ENCODE measurements at places on chromosomes 5 and 9.

DNA sequence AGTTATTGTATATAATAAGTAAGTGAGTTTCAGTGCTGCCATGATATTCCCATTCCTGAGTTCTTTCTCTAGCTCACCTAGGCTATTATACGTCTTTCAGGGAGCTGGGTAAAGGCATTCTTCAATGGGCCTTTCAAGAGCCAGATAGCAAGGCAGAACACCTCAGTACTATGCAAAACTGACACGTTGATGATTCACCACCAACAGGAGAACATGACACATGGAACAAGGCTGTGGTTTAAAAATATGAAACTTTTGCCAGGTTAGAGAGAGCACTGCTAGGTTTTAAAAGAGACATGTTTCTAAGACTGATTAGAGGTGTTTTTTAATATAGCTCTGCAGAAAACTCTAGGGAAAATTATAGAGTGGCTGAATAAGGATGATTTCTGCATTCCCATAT, 95.9 kb downstream of the UGCG start:
- no peak for DNase-seq

- no peak for DNase-seq
Observed at GRCh38 chr9:27545471-27545870, 15.9 kb upstream of the MOB3B start.

DNA sequence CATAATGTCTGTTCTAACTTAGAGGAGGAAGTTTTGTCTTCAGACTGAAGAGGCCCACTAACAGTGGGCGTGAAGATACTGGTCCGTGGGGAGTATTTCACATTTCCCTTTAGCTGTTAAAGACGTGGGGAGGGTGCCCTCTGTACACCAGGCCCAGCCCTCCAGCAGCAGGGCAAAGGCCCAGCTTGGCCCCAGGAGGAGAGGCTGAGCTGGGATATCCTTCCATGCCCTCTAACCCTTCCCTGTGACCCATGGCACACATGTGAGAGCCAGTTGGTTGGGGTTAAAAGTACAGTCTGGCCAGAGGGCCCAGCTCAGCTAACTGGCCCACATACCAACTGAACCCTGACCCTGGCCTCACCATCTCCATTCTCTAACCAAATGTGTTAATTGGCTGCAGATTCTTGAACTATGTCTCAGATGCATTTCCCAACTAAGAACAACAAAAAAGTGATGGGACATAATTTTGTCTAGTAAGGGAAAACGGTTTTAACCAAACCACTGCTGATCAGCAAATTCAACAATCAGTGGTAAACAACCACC, 74.4 kb downstream of the LHFPL2 start:
- no peak for DNase-seq

DNA sequence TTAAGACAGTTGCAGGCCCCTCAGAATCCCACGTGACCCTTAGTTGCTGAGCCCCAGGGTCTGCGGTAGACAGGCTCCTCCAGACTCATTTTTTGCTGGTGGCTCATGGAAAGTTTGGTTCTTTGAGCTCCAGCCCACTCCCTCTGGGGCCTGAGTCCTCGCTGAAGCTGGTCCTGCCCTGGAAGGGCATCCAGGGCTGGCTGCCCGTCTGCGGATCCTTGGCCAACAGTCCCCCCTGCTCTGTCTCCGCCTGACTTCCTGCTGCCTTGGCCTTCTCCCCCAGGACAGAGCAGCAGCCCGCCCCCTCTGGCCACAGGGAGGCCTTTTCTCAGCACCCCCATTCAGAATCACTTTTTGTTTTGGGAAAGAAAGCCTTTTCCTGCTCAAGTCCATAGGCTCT, 24.4 kb downstream of the SLC6A7 start:
- no peak for DNase-seq

DNA sequence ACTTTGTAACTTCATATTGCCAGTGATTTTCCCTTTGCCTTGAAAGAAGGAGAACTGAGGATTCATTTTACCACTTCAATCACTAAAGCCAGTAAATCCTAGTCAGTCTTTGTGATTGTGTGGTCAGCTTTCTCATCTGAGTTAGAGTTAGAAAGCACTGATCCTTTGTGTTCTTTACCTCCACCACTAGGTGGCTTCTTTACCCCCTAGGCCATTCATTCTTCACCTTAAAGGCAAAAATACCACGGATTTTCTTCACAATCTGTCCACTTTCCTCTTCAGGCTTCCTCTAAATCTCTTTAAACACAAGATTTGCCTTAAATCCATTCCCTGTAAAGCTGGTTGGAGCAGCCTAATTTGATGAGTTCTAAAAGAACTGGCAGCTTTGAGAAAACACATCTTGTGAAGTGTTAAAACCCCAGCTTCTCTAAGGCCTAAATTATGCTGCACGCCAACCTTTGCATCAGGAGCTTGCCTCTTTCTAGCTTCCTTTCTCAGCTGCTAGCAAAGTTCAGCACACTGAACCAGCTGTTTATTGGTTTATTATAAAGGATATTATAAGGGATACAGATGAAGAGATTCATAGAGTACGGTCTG, 20.4 kb downstream of the BDP1 start:
- no peak for DNase-seq

DNA sequence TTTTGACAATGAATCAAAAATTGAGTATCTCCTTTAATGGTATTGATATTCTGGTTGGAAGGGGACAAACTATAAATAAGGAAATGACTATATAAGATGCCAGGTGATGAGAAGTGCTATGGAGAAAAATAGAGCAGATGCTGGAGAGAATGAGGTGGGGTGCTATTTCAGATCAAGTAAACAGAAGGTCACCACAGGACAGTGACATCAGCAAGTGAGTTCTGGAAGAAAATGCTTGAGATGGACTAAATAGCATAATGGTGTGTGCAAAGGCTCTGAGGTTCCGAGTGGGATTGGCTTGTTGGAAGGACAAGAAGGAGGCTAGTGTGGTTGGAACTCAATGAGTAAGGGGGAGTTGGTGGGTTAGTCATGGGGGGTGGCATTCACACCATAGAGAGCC, 157.5 kb upstream of the SGCD start:
- DNase-seq = no peak

DNA sequence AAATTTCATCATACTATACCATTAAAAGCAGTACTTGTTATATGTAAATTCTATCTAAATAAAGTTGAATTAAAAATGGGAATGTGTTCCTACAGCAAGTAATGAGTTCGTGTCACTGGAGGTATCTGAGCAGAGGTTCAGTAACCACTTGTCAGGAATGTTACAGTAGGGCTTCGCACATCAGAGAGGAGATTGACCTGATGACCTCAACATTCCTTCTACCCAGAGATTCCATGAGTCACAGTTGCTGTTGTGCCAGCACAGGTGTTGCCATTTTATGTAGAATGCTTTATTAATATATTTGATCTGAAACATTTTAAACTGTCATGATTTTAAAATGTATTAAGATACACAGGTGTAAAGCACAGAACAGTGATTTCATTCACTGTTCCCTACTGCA, 60.3 kb downstream of the STX17 start:
- no peak for DNase-seq

DNA sequence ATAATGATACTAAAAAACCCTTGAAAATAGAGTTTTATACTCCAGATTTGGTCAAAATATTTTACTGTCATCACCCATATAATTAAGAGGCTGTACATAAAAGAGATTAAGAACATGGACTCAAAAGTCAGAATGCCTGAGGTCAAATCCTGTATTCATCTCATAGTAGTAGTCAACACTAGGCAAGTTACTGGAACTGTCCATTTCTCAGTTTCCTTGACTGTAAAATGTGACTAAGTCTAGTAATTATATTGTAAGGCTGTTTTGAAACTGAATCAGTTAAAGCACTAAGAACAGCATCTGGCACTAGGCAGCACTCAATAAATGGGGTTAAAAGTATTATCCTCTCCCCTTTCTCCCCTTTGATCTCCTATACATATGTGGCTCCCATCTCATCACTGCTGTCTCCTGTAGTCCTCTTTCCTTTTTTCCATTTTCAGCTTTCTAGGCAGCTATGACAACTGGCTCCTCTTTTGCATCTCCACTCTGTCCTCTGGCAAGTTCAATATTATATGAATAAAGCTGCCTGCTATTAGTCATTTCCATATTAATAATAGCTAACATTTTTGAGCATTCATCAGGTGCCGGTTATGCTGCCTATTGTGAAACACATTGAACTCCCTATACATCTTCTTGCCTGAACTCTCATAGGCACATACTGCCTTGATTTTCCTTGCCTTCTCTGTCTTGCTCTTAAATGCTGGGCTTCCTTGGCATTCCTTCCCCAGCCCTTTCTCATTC, 185.8 kb upstream of the NREP start:
- no peak for DNase-seq

GRCh38 chr5:103373597-103374472, 115.3 kb downstream of the MACIR start:
- no peak for DNase-seq

- no peak for DNase-seq
Observed at GRCh38 chr9:94928691-94929368, 202.3 kb downstream of the AOPEP start.

- DNase-seq = no peak
Observed at GRCh38 chr9:10804486-10804885, 191.7 kb upstream of the PTPRD start.

GRCh38 chr5:120436996-120437395, 27.1 kb upstream of the PRR16 start:
- no peak for DNase-seq

GRCh38 chr9:121816845-121817450, 165.5 kb downstream of the DAB2IP start:
- no peak for DNase-seq

GRCh38 chr5:52727020-52727419, 60.7 kb upstream of the ITGA1 start:
- no peak for DNase-seq

DNA sequence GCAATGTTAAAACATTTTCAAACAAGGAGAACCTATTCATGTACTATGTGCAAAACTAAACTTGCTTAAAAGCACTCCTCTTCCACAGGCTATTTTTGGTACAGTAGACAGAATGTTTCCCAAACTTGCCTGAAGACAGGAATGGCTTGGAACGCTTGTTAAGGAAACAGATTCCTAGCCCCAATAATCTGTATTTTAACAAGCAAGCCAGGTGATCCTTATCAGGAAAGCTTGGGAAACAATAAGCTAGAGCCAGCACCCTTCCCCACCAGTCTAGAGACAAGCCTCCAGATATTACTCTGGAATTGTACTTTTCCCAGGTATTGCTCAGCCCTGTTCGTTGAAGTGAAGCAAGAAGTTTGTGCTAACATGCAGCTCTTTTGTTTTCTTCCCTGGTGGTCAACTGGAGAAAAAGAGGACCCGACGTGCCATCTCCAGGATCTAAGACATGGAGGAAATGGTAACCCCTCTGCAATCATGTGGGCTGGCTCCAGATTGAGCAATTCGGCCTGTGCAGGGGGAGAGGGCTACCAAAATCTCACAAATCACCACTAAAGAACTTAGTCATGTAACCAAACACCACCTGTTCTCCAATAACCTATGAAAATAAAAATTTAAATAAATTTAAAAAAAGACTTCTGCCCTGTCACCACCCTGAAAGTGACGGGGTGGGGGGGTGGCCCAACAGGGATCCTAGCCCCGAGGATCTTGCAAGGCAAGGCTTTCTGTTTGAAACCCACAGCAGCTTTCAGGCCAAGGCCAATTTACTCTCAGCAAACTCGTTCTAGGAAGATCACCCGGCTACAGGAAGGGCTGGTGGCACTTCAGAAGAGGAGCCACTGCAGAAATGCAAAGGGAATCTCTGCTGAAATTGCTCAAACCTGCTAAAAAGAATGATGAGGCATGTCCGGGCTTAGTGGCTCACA, 48.6 kb downstream of the SHB start:
- no peak for DNase-seq

DNA sequence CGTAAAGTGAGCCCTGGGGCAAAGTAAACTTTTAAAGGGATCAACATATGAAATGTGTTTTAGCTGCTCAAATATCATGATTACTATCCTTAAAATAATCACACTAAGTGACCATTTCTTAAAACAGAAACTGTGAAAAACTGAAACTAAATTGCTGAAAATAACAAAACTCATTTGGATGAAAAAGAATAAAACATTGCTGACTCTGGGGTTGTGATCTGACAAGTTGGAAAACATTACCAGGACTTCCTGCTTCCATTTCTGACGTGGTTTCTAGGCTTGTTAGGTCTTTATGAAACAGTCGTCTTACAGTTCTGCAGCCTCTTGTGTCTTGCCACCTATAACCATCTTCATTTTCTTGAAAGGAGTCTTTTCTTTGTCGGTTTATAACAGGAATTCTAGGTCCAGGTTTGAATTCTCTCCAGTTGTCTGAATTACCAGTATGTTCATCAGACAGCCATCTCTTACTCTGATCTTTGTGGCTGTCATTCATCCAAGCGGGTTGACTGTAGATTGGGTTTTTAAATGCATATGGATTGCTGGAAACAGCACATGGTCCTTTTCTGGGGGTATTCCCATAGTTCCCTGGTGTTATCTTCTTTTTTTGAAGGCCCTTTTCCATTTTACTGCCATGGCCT, 1.7 kb downstream of the TUT7 start:
- DNase-seq = no peak

DNA sequence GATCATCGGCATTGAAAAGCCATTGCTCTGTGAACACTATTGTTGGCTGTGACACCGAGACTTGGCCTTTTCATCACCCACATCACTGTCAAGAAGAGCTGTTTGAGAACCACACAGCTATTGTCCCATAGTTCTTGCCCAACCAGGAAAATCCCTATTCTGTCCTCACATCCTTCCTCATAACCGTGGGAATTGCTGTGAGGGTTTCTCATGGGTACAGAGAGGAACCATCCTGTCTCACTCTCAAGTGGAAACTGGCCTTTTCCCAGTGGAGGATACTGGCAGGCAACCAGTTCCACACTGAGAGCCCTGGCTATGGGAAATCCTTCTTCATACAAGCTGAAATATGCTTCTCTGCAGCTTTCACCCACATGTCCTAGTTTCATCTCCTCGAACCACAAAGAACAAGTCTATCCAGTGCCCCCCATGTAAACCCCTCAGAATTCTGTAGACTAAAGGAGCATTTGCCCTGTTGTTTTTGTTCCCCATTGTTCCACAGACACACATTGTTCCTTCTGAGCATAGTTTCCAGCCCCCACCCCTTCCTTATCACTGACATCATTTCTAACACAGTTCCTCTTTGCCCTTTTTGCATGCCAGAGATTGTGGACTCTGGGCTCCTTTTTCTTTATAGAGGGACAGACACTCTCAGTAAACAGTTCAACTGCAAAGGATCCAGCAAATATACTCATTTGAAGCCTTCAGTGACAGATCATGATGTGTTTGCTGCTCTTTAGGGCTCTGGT, 57.8 kb upstream of the C5orf46 start:
- DNase-seq = no peak

DNA sequence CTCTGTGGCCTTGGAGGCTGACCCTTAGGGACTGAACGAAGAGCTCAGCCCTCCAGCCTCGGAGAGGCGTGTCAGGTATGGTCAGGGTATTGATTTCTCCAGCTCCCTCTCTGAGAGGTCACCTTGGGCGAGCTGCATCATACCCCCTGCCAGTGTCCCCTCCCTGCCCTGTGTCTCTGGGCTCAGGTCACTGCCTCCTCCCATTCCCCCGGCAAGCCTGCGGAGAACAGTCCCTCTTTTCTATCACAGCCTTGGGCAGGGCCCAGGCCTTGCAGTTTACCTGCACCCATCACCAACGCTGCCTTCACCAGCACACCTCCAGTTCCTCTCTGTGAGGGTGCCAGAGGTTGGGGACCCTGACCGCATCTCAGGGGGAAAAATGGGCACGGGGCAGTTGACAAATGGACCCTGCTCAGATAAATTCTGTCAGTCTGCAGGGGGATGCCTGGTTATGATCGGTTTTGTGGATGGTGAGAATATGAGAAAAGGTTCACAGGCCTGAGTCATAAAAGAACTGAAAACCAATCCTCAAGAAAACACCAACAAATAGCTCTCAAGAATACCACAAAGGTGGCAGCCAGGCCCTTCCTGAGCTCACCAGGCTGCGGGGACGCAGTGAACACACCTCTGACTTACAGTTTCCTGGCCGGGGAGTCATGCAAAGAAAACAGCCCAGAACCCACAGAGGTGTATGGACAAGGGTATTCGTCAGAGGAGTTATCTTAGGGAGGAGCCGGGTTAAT, 24.7 kb upstream of the RXRA start:
- no peak for DNase-seq
